ENCODE measurements at places on chromosomes 12 and 14. TPM values are rescaled to one million over a fixed set of nuclear protein-coding genes. Genes with fewer than 3 reads are reported as not detected.

The GLI1 gene
- 5.8 TPM for total RNA-seq

DNA sequence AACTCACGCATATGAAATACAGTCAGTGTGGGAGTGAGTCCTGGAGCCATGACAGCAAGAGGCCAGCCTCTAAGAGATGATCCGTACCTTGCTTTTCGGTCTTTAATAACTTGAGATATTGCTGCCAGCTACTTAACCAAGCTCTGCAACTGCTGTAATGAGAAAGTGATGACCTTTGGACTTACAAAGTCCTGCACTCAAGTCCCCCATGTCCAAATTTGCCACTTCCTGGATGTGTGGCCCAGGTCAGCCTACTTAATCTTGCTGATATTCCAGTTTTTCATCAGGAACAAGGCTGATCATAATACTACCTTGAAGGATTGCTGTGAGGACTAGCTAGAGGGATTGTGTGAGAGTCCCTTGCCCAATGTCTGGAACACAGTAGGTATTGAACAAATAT, 33.8 kb upstream of the DUSP6 start:
- no peak for DNase-seq

- DNase-seq, result no peak
Measured at GRCh38 chr12:99983456-99984258, 1.1 kb downstream of the ANKS1B start.

DNA sequence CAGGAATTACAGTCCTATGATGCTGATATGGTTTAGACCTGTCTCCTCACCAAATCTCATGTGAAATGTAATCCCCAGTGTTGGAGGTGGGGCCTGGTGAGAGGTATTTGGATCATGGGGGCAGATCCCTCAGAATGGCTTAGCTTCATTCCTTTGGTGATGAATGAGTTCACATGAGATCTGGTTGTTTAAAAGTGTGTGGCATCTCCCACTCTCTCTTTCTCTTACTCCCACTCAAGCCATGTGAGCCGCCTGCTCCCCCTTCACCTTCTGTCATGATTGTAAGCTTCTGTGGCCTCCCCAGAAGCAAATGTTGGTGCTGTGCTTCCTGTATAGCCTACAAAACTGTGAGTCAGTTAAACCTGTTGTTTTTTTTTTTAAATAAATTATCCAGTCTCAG, 89.4 kb upstream of the ARHGAP5 start:
- DNase-seq, result no peak

DNA sequence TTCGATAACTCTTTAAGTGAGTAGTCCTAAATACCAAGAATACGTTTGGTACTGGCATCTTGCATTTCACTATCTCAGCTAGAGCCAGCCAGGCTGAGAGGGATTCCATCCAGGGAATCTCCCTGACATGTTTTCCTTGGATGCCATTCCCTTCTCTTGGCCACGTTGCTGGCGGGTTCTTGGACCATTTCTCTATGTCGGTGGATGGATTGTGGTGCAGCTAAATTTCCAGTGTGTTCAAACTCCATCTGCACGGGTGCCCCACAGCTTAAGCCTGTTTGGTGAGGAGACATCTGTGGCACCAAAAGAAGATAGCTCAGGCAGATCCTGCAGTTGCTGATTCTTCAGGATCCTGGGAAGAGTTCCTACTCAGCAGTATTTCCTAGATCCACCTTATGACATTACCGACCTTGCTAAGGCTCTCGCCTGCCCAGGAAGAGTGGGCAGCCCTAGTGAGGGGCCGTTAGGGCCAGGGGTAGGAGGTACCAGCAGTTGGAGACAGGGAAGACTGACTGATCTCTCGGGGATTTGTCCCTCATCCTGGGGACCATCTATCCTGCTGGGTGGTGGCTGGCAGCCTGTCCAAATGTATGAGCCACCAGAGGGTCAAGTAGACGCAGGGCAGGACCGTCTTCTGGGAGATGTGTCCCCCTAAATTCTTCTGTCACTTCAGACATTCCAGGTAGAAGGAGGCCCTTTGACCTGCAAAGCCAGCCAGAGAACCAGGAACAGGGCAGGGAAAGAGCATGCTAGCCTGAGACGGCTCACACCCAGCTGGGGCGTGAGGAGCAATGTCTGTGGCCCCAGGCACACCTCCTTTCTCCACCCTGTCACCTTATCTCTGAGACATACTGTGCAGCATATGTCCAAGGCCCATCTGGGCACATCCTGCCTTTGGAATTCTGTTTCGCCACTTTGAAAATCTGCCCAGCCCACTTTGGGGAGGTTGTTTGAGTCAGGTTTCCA, 72.6 kb upstream of the CAPRIN2 start:
- no peak for DNase-seq

GRCh38 chr12:55845785-55846496, 3.2 kb upstream of the MMP19 start:
- DNase-seq, result no peak

The ADAMTS20 gene
- 0.66 TPM for total RNA-seq

DNA sequence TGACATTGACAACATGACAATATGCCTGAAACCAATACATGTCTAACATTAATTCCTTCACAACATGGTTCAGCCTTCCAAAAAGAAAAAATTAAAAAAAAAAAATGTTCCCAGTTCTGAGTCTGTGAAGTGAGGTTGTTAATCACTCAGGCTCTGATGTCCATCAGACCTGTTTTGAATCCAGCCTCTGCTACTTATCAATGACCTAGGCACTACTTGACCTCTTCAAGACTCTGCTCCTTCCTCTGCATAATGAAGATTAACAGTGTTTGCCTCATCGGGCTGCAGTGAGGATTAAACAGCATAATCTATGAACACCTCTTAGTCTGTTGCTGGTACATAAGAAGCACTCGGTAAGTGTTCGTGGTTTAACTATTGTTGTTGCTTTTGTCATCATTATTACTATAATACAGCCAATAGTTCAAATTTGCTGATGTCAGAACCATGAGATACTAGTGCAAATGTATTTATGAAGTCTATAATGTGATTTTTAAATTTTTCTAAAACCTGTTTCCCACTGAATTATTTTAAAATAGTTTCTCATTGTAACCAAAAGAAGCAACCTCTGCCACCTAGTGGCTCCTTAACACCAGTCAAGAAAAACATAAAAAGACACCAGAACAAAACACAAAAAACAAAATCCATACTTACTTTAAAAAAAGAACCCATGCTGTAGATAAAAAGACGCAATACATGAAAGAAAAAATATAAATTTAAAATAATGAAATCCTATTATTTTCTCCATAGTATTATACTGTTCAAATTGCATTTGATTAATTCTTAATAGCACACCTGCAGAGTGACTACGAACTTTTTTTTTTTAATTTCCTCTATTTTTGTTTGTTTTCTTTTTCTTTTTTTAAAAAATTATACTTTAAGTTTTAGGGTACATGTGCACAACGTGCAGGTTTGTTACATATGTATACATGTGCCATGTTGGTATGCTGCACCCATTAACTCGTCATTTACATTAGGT, 20.3 kb upstream of the TMX1 start:
- DNase-seq, result peak; percentile 16

The KRT75 gene
- total RNA-seq, result not detected

The P3H3 gene
- 101 TPM for total RNA-seq

The ING4 gene
- total RNA-seq, result 34.8 TPM

DNA sequence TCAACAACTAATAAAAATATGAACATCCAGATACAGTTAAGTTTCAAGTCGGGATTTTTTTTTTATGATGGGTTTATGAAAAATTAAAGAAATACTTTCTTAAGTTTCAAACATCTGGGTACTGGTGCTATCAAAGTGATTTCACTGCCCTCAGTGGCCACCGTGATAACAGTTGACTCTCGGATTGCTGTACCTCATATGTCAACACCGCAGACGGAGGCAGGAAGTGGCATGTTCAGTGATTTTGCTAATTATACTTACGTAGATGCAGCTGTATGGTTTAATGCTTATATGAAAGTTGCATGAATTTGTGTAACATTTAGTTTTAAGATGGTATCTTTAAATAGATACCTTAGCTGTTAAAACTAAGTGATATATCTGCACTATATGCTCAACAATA, 20.8 kb upstream of the FBLN5 start:
- no peak for DNase-seq

GRCh38 chr12:132554845-132555630, 55.3 kb downstream of the LRCOL1 start:
- DNase-seq, result no peak

GRCh38 chr12:41619705-41620104, 431.6 kb downstream of the PDZRN4 start:
- DNase-seq, result no peak

The NOS1 gene
- total RNA-seq, result not detected

DNA sequence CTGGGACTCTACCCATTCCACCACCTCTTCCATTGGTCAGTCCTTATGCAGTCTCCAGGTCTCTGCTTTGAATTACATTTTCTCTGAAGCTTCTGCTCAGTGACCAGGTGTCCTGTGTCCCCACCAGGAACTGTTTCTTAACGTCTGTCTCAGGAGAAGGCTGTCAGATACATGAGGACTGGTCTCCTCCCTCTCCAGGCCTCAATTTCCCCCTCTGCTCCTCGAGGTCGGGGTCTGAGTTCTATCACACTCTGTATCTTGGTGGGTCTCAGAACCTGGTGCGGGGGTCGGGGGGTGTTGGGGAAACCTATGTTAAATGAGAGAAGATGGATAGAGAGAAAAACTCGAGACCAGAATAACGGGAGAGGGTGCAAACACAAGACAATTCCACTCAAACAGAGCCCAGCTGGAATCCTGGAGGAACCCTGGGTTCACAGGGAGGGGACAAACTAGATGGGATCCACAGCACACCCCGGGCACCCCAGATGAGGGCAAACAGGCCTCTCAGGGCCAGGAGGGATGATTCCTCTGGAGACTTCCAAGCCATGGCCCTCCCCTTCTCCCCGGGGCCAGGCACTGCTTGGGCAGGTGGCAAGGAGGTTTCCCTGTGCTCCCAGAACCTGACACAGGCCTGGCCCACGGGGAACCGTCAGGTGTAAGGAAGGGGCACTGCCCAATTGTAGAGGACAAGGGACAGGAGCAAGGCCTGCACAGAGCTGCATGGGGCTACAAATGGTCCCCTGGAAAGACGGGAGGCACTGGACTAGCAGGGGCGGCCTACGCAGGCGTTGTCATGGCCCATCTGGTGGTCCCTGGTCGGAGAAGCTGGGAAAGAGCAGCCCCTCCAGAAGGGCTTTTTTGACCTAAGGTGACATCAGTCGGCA, 313.2 kb upstream of the DIO3 start:
- DNase-seq, result no peak

- no peak for DNase-seq
Measured at GRCh38 chr12:106110626-106111300, 28.0 kb downstream of the NUAK1 start.

DNA sequence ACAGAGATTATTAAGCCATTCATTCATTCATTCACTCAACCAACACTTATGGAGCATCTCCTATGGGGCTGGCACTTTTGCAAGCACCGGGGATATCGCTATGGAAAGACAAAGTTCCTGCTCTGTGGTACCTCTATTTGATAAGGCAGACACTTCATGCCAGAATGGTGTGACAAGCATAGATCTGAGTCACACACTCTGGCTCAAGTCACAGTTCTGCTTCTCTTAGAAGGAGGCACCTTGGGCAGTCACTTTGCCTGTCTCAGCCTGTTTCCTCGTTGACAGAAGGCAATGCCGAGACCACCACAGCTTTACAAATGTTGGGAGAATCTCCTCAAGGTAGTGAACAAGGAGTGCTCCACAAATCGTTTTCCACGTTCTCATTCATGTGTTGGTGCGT, 205.2 kb downstream of the SLC41A2 start:
- DNase-seq, result no peak

The ZNF385A gene
- total RNA-seq, result 23.0 TPM

DNA sequence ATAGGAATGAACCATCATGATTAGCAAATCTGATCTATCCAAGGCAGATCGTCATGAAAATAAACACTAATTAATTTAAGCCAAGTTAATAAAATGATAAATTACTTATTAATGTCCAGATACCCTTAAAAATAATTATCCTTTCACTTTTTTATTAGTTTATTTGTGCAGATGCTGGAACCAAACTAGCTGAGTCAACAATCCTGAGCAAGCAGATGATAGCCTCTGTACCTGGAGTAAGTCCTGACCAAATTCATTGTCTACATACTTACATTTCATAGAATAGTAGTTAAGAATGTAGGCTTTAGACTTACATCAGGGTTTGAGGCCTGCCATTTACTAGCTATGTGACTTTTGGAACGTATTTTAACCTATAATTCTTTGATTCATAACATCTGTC, 105.8 kb downstream of the PRIMA1 start:
- DNase-seq, result no peak

The ADCK1 gene
- total RNA-seq, result 5.8 TPM

- DNase-seq, result peak; percentile 32
Measured at GRCh38 chr12:20280515-20280914, 87.8 kb upstream of the PDE3A start.

GRCh38 chr14:32697704-32698103, 241.0 kb upstream of the NPAS3 start:
- peak; percentile 91 for DNase-seq

The LTBP2 gene
- 196 TPM for total RNA-seq

DNA sequence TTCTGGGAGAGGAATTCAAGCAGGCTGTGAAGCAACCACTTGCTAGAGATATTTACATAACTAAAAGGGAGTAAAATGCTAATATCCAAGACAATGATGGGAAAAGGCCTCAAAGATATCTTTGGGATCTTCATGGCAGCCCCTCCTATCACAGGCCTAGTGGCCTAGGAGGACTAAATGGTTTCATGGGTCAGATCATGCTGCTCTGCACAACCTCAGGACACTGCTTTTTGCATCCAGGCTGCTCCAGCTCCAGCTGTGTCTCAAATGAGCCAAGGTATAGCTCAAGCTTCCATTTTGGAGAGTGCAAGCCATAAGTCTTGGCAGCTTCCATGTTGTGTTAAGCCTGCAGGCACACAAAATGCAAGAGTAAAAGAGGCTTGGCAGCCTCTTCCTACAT, 195.6 kb upstream of the SSTR1 start:
- no peak for DNase-seq

The CALCOCO1 gene
- 85.2 TPM for total RNA-seq

The IRAK3 gene
- 0.05 TPM for total RNA-seq

GRCh38 chr12:7695237-7695560, 376 bp downstream of the GDF3 start:
- no peak for DNase-seq

The LMO3 gene
- 0.99 TPM for total RNA-seq

DNA sequence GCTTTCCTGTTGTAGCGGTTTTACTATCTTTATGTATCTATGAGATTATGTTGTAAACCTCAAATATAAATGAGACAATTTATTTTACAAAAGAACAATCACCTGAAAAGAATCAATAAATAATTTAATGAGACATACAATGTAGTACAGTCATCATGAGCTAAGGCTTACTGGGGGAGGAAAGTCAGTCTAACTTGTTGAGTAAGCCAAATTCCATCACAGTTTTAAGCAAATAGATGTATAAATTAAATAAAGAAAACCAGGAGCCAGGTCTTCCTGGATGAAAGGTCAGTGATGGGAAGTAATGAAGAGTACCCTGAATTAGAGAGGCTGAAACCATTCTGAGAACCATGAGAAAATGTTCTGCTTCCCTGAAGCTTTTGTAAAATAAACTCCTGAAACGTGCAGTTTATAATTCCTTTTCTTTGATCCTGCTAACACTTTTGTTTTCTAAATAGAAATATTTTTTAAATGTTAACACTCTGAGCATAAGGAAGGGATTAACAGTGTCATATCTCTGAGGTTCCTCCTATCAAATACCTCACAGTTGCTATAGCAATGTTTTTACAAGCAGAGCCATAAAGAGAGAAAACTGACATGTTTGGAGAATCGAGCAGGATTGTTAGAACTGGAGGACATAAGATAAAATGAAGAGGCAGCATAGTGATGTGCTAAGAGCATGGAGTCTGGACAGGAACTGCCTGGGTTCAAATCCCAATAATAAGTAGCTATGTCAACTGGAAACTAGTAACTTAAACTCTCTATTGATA, 444.9 kb upstream of the FOXG1 start:
- peak; percentile 57 for DNase-seq

- DNase-seq, result no peak
Measured at GRCh38 chr12:112105891-112106290, 2.7 kb downstream of the NAA25 start.

The PELI2 gene
- 5.3 TPM for total RNA-seq
